ENCODE measurements at places on chromosomes 7 and 10.

GRCh38 chr7:71479231-71479630 is 347.3 kb downstream of the GALNT17 start:
- H3K27ac ChIP-seq, result no peak overlapping the region
- no peaks in the 10 kb centered on the region for H3K4me1 ChIP-seq
- no peak for DNase-seq
- no peaks in the 10 kb centered on the region for H3K27me3 ChIP-seq
- no peak overlapping the region for H3K4me3 ChIP-seq
- H3K36me3 ChIP-seq, result peaks cover 14% of the 10 kb centered on the region

DNA sequence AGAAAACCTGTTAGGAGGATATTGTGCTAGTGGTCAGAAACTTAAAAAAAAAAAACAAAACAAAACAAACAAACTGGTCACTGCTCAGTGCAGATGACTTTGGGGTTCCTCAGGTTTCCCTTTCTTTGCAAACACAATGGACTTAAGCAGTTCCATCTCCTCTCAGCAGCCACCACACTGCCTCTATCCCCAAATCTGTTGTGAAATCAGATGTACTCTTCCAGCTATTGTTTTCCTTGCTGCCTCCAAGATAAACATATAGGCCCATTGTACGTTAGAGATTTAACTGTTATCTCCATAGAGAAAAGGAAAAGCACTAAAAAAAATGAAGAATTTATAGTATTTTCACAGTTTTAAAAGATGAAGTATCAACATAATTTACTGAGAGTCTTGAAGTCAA is 147.1 kb downstream of the MPP7 start:
- DNase-seq, result no peak
- H3K27ac ChIP-seq, result no peak overlapping the region
- peaks cover 4% of the 10 kb centered on the region for H3K36me3 ChIP-seq
- no peaks in the 10 kb centered on the region for H3K27me3 ChIP-seq
- H3K4me3 ChIP-seq, result no peak overlapping the region

GRCh38 chr10:20033476-20033875 is 217.2 kb downstream of the PLXDC2 start:
- H3K27ac ChIP-seq, result no peak overlapping the region
- no peaks in the 10 kb centered on the region for H3K4me1 ChIP-seq
- H3K27me3 ChIP-seq, result no peaks in the 10 kb centered on the region
- H3K36me3 ChIP-seq, result no peaks in the 10 kb centered on the region

GRCh38 chr7:20229646-20230500 is 12.7 kb upstream of the MACC1 start:
- no peak for DNase-seq
- no peak overlapping the region for H3K27ac ChIP-seq
- H3K27me3 ChIP-seq, result peaks cover 1% of the 10 kb centered on the region
- H3K36me3 ChIP-seq, result no peaks in the 10 kb centered on the region

- no peak overlapping the region for H3K4me3 ChIP-seq
- no peaks in the 10 kb centered on the region for H3K36me3 ChIP-seq
- peaks cover 3% of the 10 kb centered on the region for H3K27me3 ChIP-seq
Measured at GRCh38 chr7:47266131-47266706, 315.7 kb downstream of the TNS3 start.

GRCh38 chr7:68173513-68173912 is 1176.9 kb downstream of the TYW1 start:
- H3K27me3 ChIP-seq, result peaks cover 5% of the 10 kb centered on the region
- no peak overlapping the region for H3K4me3 ChIP-seq
- DNase-seq, result peak; percentile 32
- no peaks in the 10 kb centered on the region for H3K36me3 ChIP-seq
- peaks cover 22% of the 10 kb centered on the region for H3K4me1 ChIP-seq

GRCh38 chr10:29041616-29042015 is 247.3 kb upstream of the LYZL1 start:
- H3K4me3 ChIP-seq, result no peak overlapping the region
- no peak overlapping the region for H3K27ac ChIP-seq
- H3K4me1 ChIP-seq, result no peaks in the 10 kb centered on the region
- H3K36me3 ChIP-seq, result peaks cover 12% of the 10 kb centered on the region
- peaks cover 7% of the 10 kb centered on the region for H3K27me3 ChIP-seq

GRCh38 chr7:94003446-94004023 is 620 bp downstream of the BET1 start:
- H3K27ac ChIP-seq, result peak overlapping the region; percentile 94
- H3K36me3 ChIP-seq, result no peaks in the 10 kb centered on the region
- H3K4me1 ChIP-seq, result peaks cover 7% of the 10 kb centered on the region
- H3K4me3 ChIP-seq, result peak overlapping the region; percentile 99
- peaks cover 3% of the 10 kb centered on the region for H3K27me3 ChIP-seq

All from glutamatergic neuron (in vitro differentiated cells).